Stimulated activated CD8-positive, alpha-beta memory T cell treated with anti-CD3 and anti-CD28 coated beads, Interleukin-7, amount 100 ng/mL, for 24 hours (primary cell): ENCODE measurements at places on chromosomes 5 and 9.

DNA sequence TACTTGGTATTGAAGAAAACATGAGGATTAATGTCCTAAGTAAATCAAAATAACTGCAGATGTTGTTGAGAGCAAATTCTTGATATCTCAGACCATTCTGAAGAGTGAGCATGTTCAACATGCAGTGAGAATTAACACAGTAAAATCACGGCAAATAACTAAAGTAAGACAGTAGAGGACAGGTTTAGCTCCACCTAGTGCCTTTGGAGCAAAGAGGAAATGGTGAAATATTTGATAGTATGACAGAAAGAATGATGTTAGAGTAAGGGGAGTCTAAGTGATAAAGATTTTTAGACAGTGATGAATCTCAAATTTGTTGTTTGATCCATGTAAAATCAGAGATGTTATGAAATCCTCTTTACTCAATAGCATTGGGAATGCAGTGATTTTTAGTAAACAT lies 424.2 kb downstream of the TMEM161B start:
- DNase-seq = no peak

DNA sequence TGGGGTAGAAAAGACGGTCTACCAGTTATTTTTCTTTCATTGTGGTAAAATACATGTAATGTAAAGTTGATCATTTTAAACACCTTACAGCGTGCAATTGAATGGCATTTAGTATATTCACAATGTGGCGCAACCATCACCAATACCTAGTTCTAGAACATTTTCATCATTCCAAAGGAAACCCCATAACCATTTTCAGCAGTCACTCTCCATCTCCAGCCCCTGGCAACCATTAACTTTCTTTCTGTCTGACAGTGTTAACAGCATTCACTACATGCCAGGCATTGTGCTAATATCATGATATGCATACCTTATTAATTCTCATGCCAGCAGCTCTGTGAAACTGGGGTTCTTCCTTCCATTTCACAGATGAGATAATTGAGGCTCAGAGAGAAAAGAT lies 32.0 kb downstream of the PTGS1 start:
- no peak for DNase-seq

DNA sequence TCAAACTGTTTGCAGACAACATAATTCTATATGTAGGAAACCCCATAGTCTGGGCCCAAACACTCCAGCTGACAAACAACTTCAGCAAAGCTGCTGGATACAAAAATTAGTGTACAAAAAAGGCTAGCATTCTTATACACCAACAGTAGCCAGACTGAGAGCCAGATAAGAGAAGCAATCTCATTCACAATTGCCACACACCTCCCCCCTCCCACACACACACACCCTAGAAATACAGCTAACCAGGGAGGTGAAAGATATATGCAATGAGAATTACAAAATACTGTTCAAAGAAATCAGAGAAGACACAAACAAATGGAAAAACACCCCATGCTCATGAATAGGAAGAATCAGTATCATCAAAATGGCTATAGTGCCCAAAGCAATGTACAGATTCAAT lies 9.0 kb downstream of the MTREX start:
- no peak for DNase-seq

- no peak for DNase-seq
Observed at GRCh38 chr5:167819406-167819805, 472.0 kb upstream of the WWC1 start.

DNA sequence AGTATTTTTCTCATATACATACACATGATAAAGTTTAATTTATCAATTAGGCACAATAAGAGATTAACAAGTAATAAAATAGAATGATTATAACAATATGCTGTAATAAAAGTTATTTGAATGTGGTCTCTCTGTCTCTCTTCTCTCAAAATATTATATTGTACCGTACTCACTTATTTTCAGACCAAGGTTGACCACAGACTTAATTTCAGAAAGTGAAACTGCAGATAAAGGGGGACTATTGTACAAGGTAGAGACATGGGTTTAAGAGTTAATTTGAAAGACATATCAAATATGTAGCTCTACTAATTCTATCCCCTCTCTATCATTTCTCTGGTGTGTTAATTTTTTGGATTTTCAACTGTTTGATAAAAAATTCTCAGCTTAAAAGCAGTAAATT lies 20.0 kb upstream of the C9 start:
- no peak for DNase-seq

DNA sequence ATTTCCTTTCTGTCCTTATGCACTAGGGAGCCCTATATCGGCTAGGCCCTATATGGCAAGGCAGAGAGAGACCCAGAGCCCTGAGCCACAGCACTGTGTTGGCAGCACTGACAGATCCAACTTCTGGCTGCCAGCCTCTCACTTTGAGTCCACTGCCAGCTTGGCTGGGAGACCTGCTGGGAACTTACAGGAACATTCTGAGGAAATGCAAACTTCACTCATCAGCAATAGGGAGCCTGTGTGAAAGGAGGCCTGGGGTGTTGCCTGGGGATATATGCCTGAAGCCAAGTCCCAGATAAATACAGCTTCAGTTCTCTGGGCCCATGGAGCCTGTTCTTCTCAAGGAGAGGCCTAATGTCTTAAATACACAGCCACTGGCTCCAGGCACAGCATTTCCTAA lies 78.0 kb downstream of the ADRB2 start:
- DNase-seq = no peak

DNA sequence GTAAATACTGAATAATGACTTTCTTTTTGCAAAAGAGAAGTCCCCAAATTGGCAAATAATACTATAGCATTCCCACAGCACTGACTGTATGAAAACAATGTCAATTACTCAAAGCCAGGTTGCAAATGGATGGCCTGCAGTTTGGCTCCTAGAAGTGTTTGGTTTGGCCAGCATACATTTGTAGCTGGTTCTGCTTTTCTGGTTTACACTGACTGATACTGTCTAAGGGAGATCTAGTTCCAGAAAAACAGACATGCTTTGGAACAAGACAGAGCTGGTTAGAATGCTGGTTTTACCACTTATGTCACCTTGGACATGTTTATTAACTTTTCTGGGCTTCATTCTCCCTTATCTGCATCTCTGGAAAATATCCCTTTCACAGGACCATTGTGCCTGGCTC lies 81.5 kb upstream of the TRPM3 start:
- DNase-seq = no peak

- no peak for DNase-seq
Observed at GRCh38 chr5:177479774-177480173, 6.3 kb upstream of the DBN1 start.

DNA sequence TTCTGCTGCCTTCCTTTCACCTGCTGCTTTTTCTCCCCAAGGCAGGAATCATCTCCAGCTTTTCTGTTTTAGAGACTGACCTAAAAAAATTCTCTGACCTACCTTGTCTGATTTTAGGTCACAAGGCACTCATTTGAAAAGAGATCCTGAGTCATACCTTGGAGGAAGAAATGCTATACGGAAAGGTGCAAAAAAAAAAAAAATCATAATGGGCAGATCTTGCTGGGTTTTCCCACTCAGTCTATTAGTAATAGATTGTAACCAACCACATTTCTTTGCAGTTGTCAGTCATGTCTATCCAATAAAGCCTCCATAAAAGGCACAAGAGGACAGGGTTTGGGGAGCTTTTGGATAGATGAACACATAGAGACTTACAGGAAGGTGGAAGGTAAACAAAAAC lies 70.0 kb downstream of the MTREX start:
- DNase-seq = no peak

- no peak for DNase-seq
Observed at GRCh38 chr5:83281176-83281575, 190.4 kb upstream of the VCAN start.

DNA sequence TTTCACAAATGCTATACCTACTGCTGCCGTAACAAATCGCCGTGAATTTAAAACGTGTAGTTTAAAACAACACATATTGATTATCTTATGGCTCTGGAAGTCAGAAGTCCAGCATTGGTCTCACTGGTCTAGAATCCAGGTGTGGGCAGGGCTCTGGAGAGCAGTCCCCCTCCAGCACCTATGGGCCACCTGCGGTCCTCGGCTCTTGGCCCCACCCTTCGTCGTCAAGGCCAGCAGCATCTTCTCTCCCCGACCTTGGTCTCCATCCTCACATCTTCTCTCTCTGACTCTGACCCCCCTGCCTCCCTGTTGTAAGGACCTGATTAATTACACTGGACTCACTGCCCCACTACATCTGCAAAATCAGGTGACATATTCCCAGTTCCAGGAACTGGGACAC lies 106.4 kb upstream of the COL5A1 start:
- no peak for DNase-seq

GRCh38 chr9:81477669-81478068 lies 211.7 kb downstream of the TLE1 start:
- no peak for DNase-seq

DNA sequence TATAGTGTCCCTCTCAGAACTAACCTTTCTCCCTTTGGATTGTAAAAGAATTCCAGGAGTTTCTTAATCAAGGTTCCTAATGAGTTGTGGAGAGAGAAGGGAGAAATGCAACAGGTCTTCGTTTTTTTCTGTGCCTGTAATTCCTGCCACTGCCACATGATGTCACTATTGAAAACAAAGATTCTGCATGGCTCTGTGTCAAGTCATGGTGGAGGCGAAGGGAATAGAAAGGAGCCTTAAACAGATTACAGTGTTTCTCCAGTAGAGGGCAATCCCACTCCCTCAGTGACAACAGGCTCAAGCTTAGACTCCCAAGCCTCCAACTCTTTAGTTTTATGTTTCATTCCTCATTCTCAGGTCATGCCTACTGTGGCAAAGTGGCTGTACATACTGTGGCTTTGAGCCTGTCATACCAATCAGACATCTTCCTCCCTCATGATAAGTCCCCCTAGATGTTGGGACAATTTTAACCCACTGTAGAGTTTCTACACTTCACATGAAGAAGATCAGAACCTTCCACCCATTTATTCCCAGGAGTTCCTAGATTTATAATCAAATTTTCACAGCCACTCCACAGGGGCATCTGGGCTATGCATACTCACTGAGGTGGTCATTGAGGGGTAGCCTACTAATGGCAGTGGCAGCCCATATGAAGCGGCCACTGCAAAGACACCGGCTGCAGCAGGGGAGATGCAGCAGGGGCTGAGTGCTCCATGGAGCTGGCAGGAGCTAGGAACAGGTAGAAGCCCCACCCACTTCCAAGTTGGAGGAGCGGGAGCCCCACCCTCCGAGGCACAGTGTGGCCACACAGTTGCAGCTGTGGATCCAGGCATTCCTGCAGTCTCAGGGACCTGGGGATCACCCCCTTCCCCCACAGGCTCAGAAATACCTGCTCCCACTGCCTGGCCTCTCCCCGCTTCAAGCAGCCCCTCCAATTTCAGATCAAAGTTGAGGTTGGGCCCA lies 97.4 kb upstream of the TRIM32 start:
- DNase-seq = no peak

DNA sequence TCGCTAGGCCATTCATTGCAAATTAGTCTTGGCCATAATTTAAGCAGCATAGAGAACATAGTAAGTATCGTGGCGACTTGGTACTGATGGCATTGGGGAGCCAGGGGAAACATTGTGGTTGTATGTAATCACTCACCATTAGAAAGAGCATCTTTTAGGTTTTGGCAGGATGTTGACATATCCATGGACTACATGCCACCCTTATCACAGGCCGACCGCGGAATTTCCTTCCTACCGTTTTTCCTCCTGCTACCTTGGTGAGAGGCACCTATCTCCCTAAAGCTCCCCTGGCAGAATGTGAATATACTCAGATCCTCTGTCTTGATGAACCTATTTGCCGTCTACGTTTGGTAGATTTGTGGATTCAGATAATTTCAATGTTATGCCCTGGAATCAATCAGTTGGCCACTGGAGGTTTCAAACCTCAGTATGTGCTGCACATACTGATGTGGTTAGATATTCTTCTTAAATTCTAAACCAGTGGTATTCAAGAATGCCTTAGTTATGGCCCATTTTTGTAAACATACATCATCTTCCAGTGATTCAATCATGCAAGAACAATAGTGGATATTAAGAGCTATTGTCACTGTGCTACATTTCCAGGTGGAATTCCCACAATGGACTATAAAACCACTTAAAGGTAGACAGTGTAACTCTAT lies 271.0 kb upstream of the HAPLN1 start:
- no peak for DNase-seq

GRCh38 chr5:163867738-163868137 lies 362.3 kb downstream of the MAT2B start:
- DNase-seq = no peak

GRCh38 chr9:109206670-109207069 lies 39.6 kb upstream of the FRRS1L start:
- DNase-seq = no peak

GRCh38 chr9:459491-460444 lies 245.1 kb downstream of the DOCK8 start:
- DNase-seq = no peak

DNA sequence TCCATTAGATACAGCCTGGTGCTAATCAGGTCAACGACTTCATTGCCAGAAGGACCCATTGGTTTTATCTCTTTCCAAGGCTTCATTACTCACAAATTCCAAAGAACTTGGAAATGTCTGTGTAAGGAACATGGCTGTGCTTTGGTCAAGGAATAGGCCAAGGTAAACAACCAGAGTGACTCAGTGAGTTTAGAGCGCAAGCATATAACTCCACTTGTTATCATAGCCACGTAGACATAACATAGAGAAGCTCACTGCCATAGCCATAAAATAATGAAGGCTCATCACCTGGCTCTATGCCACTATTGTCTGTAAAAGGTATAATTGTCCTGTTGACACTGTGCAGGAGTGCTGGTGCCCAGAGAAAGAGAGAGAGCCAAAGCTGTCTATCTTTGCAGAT lies 139.3 kb upstream of the PLCXD3 start:
- DNase-seq = no peak
